ENCODE measurements at places on chromosomes 6 and 20. TPM values are rescaled to one million over a fixed set of nuclear protein-coding genes. Genes with fewer than 3 reads are reported as not detected.
A peak's percentile ranks its signal among the peaks of the same experiment; 100 is the strongest.

DNA sequence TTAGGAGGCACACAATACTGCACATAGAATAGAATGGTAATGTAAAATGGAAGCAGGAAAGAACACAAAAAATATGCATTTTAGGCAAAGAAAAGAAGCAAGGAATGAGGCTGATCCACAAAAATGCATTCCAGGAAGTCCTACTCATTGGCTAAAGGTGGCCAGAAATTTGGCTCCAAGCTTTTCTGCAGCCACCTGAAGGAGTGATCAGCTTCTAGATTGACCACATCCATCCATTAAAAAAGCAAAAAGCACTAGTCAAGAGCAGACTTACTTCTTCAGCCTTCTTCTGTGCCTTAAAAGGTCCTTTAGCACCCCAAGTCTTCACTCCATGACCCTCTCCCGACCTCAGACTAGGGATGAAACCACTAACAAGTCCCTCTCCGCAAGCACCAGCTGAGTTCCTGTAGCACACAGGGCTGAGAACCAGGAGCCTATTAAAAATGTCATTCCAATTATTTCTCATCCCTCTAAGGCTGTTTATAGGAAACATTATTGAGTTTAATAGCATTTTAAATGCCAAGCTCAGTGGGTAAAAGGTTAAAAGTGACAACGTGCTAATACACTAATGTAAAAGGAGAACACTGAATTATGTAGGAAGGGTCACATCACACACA lies 36.5 kb downstream of the TRAM2 start:
- DNase-seq = no peak

- peak; percentile 33 for DNase-seq
Measured at GRCh38 chr6:71527886-71528285, 239.3 kb downstream of the OGFRL1 start.

DNA sequence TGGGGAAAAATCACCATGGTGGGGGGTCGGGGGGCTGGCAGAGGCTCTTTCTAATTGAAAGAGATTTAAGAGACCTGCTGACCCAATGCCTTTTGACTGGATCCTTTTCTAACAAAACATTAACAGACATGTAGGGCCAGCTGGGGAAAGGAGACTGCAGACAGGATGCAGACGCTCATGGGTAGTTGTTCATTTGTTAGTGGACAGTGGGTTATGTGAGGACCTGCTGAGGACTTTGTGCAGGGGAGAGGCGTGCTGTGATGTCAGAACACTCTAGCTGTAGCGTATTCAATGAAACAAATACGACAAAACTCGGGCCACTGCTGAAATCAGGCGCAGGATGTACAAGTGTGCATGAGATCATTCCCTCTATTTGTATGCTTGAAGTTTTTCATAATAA lies 1.2 kb downstream of the IP6K3 start:
- DNase-seq = no peak

- no peak for DNase-seq
Measured at GRCh38 chr6:19979059-19979458, 141.9 kb downstream of the ID4 start.

DNA sequence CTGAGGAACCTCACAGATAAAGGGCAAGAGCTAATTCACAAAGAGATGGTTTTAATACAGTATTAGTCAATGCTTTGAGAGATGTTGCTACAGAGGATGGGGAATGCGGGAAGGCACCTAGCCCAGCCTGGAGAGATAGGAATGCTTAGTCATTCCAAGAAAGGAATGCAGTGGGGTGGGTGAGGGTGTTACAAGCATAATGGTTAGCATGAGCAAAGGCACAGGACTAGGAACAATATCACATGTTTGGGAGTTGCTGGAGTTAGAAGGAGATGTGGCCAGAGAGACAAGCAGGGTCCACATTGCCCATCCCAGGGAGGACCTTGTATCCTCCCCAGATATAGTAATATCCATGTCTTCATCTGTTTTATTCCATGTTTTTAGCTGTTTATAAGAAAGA lies 107.0 kb upstream of the OGFRL1 start:
- DNase-seq = peak; percentile 89

GRCh38 chr20:15675813-15676484 lies 897.3 kb downstream of the KIF16B start:
- no peak for DNase-seq

DNA sequence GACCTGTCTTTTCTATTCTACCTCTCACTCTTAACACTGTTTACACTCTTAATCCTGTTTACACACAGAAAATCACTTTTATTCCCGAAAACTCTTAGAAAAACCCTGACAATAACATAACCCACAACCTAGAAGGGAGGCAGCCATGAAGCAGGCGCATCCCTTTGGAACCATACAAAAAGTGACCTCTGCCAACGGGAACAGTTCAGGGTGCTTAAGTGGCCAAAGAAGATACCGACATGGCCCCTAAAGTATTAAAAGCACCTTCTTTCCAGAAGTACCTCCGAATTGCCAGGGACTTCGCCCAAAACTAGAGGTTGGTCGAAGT lies 490 bp downstream of the MMUT start:
- DNase-seq = no peak

The OLIG3 gene
- total RNA-seq = 0.74 TPM

The PPDPF gene
- total RNA-seq = 35.3 TPM

The ZSCAN12 gene
- 6.5 TPM for total RNA-seq

The SPATS1 gene
- total RNA-seq = not detected

The SLC24A3 gene
- 0.57 TPM for total RNA-seq

The GHRH gene
- total RNA-seq = not detected

The ARMC12 gene
- 0.45 TPM for total RNA-seq

The KCNK5 gene
- under 0.01 TPM for total RNA-seq

The C2 gene
- total RNA-seq = 4.4 TPM
